Activated CD4-positive, alpha-beta T cell treated with anti-CD3 and anti-CD28 coated beads for 48 hours (primary cell): ENCODE measurements at places on chromosomes 5 and 9.

GRCh38 chr9:113774963-113775362, 101.1 kb upstream of the ZNF618 start:
- no peak for DNase-seq

DNA sequence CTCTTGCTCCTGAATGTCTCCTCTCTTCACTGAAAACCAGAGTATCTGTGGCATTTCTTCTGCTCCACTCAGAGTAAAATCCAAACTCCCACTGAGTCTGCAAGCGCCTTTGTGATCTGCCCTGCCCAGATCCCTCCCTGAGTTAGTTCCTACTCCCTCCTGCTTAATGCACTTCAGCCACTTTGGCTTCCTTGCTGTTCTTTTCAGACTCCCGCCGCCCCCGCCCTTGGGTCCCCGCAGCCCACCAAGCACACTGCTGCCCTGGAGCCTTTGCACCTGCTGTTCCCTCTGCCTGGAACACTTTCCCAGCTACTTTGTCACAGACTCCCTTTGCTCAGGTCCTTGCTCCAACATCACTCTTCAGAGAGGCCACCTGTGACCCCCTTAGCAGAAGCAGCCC, 127.2 kb upstream of the SLC25A48 start:
- DNase-seq, result no peak

GRCh38 chr5:104178829-104179456, 616.4 kb upstream of the NUDT12 start:
- DNase-seq, result peak; percentile 36

DNA sequence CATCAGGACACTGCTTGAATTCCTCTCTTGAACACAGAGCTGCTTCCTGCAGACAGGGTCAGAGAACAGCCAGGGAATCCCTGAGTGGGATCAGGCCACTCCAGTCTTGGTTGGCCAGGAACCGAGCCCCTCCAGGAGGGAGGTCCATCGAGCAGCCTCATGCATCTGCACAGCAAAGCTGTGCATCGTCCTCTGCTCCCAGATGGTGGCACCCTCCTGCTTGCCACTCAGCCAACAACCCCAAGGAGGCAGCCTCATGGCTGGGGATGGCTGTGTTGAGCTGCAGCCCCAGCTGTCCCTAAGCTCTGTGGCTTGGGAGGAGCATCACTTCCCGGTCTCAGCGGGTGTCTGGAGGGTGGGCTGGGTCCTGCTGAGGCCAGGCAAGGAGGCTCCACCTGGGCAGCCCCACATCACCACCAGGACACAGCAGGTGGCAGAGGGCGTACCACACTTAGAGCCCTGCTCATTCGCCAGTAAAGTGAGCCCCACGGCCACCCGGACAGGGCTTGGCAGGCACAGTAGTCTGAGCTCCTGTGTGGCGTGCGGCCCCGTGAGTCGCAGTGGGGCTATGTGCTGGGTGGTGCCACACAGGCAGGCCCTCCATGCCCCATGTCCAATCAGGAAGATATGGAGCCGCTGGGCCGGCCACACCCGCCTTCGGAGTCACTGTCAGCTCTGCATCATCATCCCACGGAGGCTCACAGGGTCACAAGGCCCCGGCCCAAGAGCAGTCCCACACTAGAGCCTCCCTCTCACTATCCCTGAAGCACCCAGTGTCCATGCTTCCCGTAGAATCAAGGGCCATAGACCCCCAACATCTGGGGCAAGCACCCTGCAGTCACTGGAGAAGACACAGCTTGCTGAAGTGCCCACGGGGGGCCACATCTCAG, 11.9 kb downstream of the LPCAT1 start:
- peak; percentile 1 for DNase-seq

DNA sequence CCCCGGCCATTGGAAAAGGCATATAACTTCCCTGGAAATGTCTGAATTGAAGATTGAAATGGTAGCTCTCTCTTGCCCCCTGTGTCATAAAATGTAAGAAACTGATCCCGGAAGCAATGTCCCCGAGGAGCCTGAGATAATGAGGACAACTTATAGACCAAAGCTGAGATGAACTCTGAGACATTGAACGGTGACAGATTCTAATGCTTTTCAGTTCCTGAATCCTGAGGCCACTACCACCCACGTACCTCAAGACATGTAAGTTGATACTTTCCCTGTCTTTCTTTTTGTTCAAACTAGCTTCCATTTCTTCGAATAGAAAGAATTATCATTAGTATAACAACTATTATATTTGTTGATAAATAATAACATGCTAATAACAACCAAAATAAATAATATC, 51.0 kb downstream of the KIF4B start:
- DNase-seq, result no peak

DNA sequence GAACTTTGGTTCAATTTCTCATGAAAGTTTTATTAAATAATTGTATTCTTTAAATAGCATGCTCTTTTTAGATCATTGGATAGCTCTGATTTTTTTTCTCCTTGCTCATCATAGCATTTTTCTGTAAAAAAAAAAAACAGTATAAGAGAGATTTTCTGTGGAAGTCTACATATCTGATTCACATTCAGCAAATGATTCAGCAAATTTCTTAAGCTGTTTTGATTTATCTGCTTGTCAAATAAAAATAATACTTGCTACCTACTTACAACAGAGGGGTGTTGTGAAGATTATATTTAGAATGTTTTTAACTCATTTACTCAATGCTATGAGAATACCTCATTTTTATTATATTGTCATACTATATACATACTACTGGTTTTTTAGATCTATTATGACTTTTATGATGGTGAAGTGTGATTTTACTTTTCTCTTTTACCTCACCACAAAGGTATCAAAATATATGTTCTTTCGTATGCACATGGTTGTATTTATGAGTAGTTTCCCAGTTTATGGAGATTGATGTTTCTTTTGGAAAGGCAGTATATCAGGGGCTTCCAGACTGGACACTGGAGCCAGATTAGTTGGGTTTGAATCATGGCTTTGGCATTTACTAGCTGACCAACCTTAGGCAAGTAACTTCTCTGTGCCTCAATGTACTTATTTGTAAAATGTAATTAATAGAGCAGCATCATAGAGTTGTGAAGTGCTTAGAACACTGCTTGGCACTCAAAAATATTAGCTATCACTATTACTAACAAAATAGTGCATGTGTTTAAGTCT, 25.5 kb downstream of the TNPO1 start:
- DNase-seq, result no peak

DNA sequence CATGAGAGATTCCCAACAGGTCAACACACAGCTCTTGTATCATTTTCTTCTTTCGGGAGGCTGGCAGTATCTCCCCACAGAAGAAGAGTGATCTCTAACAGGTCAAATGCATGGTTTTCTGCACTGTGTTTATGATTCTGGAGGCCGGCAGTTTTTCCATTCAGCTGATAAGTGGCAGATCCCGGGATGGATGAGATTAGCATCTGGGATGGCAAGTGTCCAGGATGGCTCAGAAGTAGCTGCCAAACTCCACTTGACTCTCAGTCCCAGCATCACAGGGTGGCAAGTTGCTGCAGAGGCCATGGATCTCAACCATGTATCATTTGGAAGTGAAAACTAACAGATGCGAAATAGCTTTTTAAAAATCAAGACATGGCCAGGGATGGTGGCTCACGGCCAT, 97.8 kb upstream of the SLC44A1 start:
- no peak for DNase-seq

DNA sequence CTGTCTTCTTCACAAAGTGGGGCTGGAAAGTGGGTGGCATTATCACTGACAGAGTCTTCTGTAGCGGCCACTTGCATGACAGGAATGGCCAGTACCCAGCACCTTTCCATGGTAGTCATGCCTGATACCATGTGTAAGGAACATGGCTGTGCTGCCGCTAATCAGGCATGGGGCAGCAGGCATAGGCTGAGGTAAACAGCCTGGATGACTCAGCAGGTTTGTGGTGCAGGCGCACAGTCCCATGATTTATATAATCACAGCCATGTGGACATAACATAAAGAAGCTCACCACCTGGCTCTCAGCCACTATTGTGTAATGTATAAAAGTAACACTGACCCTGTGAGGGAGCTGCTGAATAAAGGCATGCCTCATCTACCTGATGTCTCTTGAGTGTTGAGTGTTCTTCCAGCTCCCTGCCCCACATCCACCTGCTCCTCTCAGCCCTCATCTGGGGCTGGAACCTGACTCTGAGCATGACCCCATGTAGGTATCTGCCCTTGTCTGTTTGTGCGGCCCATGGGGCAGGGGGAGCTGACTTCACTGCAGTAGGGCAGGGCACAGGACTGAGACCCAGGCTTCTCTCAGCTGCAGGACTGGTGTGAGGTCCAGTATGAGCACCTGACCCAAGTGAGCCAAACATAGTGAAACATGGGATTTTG, 13.2 kb upstream of the ICE1 start:
- DNase-seq, result peak; percentile 35

DNA sequence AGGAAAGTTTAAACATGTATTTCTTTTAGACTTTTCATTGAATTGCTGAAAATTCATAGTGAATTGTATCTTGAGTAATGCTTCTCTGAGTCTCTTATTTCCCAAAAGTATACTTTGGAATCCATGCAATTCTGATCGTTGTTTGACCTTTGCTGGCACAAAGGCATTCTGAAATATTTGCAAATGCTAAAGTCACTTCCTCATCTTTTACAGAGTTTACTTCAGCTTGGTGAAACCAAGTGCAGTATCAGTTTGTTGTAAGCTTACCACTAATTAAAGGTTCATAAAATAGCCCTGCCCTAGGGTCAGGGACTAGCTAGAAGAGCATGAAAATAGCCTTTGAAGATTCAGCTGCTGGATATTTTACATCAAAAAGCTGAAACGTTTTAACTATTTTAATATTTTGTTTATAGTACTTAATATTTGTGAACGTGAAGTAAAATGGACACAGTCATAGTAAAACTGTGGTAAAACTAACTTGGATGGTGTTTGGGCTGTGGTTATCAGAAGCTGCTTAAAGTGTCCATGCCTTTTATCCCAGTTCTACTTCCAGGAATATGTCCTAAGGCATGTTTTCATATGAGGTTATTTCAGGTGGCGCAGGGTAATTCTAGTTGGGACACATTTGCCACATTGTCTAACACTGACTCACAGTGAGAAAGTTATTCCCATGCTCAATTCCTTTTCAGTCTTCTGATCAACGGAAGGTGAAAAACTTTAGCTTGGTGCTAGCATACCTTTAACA, 45.3 kb downstream of the SLC22A5 start:
- DNase-seq, result no peak
